ENCODE measurements at places on chromosomes 12 and 14. TPM values are rescaled to one million over a fixed set of nuclear protein-coding genes. Genes with fewer than 3 reads are reported as not detected.

Gene RIMBP2
- total RNA-seq: 0.17 TPM

Gene FKBP3
- 27.7 TPM for total RNA-seq

Gene KCNMB4
- total RNA-seq: 0.51 TPM

Gene CCDC175
- total RNA-seq: not detected

DNA sequence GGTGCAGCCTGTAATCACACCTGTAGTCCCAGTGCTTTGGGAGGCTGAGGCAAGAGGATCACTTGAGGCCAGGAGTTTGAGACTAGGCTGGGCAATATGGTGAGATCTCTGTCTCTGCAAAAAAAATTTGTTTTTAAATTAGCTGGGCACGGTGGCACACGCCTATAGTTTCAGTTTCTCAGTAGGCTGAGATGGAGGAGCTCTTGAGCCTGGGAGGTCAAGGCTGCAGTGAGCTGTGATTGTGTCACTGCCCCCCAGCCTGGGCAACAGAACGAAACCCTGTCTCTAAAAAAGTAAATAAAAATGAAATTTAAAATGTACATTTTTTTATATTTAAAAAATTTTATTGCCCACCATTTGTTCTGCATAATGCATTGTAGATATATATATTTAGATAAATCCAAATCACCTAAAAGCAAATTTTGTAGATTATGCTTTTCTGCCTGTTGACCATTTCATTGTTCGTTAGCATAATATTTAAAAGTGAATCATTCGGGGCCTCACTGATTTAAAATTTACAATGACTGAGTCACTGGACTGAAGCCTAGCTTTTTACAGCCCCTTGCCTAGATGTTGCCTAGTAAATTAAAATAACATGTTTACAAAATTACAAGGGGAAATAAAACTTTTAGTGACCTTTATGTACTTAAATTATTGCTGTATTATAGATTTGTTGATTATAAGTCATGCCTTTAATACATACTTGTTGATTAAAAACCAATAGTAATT lies 87.9 kb downstream of the USP15 start:
- peak; percentile 39 for DNase-seq

DNA sequence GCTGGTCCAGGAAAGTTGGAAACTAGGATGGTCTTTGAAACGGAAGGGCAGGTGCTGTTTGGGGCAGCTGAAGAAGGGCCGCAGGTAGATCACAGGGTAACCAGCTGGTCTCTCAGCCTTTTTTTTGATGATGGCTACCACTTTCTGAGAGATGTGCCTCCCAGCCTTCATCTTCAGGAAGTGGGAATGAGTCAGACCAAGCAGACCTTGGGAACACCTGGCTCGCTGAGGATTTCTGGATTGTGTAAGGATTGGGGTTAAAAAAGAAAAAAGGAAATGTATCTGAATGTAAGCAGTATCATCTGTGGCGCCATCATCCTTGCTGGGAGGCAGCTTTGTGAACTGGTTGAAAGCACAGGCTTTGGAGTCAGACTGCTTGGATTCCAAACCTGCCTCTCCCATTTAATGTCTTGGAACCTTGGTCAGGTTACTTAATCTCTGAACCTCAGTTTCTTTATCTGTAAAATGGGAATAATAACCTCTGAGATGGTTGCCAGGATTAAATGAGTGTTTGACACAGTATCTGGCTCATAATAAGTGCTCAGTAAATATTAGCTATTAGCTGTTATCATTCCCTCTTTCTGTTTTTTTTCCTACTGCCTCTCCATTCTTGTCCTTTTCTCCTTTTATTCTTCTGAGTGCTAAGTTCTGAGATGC lies 1.7 kb downstream of the PRPF40B start:
- peak; percentile 70 for DNase-seq

DNA sequence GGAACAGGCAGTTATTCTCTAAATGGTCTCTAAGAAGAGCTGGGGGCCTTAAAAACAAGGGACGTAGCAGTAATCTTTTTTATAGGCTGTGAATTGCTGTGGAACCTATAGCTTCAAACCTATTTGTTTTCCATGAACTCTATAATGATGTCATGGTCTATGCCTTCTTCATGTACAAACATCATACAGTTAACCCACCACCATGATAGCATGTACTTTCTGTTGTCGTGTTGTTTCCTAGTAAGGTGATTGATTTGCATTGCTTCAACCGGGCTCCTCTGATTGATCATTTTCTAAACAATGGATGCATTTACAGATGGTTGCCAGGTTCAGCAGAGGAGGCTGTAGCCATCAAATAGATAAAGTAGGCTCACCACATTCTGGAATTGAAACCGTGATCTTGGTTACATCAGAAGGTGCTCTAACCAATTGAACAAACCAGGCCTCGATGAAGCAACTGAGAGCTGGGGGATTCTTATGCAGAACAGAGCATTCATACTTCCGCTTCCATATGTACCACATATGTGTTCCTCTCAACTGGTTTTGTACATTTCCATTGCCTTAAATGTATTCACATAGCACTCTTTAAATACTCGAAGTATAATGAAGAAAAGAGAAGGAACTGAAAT lies 25.6 kb upstream of the PCNX1 start:
- no peak for DNase-seq

DNA sequence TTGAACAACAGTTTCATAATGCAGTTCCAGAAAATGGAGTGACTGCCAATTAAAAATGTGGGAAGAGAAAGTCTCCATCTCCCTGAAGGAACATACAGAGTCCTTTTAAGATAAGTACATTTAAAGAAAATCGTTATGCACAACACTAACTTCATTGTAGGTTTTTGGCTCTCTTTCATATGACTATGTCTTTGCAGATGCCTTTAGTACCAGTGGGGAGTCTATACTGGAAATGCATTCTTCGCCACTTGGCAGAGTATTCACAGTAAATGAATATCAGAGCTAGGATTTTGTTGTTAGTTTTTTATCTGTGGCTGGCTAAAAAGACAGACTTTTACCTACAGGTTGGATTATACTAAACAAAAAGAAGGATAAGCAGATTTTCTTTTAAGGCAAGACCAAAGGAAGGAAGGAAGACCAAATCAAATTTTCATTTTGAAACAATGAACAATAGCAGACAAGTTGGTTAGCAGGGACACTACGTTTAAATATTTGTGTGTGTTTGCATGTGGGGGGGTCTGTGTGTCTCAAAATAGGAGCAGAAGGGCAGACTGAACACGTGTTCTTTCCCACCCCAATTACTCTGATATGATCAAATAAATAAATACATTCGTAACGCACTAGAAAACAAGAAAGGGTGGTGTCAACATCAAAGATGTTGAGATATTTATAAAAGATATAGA lies 124.5 kb downstream of the BTG1 start:
- DNase-seq: peak; percentile 24

DNA sequence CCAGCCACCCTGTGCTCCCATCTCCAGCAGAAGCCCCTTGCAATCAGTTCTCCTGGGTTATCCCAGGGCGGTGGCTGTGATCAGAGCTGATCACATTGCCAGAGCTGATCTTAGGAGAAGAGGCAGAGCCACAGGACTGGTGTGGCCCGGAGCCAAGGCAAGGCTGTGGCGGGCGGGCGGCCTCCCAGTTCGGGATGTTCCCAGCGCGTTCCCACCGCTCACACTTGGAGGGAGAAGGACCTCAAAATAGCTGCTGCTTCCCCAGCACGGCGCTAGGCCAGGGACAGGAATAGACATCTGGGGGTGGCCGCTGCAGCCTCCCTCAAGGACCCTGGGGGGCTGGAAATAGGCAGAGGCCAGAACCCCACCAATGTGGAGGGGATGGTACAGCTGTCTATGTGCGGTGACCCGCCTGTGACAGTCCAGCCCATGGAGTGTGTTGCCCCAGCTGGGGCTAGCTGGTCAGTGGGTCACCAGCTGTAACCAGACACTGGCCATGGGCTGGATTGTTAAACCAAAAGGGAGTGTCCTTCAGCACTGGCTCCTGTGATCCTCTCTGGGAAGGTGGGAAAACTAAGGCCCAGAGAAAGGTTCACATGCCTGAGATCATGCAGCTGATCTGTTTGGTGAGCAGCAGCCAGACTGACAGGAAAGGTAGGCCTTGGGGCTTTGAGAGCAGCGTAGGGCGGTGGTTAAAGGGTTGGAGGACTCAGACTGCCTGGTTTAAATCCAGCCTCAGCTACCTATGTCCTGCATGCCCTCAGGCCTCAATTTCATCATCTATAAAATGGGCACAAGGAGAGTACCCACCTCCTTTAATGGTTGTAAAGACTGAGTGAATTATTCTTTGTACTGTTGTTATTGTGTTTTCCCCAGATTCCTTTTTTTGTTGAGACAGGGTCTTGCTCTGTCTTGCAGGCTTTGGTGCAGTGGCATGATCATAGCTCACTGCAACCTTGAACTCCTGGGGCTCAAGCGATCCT lies 8.0 kb upstream of the POP5 start:
- DNase-seq: no peak

- DNase-seq: no peak
Observed at GRCh38 chr12:57104292-57104910, 6.8 kb downstream of the STAT6 start.

DNA sequence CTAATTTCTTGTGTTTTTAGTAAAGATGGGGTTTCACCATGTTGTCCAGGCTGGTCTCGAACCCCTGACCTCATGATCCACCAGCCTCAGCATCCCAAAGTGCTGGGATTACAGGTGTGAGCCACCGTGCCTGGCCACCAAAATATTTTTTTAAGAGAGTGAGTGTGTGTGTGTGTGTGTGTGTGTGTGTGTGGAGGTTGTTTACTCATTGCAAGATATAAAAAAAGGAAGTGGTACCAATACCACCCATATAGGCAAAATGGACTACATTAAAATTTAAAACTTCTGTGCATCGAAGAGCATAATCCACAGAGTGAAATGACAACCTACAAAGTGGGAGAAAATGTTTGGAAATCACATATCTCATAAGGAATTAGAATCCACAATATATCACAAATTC lies 15.5 kb upstream of the CLEC2A start:
- no peak for DNase-seq

DNA sequence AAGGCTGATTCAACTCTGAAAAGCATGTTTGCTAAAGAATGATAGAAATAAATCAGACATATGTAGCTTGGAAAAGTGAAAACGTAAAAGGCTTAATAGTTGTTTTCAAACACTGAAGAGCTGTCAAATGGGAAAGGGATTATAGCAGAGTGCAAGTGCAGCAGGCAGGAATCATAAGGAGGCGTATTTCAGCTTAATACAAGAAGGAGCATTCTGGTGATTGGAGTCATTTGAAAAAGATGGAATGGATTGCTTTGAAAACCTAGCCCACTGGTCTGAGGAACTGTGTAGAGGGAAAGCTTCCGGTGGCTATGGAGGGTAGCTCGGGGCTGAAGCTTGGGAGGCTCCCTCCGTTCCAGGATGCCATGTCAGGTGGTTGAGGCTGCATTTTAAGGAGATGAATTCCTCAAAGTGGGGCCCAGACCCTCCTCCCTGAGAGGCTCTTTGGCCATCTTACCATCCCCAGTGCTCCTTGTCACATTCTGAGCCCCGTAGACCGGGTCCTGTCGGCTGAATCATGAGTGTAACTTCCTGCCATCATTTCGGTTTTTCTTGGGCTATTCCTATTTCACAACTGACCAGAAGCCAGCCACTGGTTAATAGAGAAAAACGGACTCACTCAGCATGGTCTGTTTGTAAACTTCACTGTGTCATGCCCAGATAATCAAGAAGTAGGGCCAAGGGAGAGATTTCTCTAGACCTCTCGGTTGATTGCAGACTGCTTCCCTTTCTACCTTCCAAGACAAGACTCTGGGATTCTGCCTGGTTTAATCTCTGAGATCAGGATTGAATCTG lies 6.5 kb downstream of the WNT5B start:
- no peak for DNase-seq

DNA sequence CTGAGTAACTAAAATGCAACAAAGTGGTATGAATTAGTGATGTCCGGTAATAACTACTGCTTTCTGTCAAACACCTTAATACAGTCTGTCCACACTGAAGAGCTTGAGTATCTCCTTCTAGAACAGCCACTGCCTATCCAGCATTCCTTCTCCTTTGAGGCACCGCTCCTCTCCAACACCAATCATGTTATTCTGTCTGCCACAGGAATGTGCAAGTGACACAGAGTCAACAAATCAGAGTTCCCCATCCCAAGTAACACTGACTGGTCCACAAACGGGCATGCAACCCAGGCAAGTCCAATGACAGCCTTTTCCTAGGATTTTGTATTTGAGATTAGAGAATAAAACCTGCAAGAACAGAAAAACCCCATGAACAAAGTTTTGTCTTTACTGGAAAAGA lies 3.8 kb downstream of the GXYLT1 start:
- peak; percentile 84 for DNase-seq

DNA sequence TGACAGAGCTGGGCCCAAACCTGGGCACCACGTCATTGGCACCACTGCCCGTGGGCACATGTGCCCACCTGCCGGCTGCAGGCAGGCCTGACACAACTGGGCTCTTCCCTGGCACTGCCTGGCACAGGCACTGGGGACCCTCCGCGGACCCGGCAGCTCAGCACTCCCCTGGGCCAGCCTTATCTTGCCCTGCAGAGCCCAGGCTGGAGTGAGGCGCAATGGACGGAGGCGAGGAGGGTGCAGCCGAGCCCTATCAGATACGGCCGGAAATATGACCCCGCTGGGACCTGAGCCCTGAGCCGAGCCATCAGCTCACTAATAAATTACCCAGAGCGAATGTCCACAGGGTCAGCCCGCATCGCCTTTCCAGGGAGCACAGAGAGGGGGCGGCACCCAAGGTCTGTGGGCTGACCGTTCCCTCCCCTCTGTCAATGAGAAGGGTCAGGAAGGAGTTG lies 1.7 kb upstream of the C14orf180 start:
- no peak for DNase-seq

- no peak for DNase-seq
Observed at GRCh38 chr14:50967790-50968189, 23.5 kb upstream of the PYGL start.

GRCh38 chr12:6264402-6265037 lies 46.0 kb upstream of the PLEKHG6 start:
- DNase-seq: no peak

DNA sequence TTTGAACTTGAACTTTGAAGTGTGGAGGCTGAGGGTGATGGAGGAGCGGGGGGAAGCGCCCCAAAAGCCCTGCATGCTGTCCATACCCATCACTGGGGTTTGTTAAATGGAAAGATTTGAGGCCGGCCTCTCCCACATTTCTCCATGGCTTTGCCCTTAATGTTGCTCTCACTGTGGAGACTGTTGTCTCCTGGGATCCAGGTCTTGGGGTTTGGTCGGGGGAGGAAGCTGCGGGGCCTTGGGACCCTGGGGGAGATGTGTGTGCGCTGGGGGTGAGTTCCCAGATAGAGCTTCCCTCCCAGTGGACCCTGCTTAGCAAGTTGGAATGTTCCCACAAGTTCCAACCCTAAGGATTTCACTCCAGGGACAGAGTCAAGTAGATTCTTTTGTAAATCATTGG lies 28.0 kb upstream of the LRTM2 start:
- DNase-seq: no peak
